Motor neuron (in vitro differentiated cells): ENCODE measurements at places on chromosomes 13 and 19. TPM values are rescaled to one million over a fixed set of nuclear protein-coding genes. Genes with fewer than 3 reads are reported as not detected.

GRCh38 chr19:530134-531008, 1.2 kb upstream of the CDC34 start:
- no peak for ATAC-seq

- ATAC-seq, result no peak
These were observed 8.2 kb upstream of the OR1M1 start for GRCh38 chr19:9078651-9079050.

- no peak for ATAC-seq
These were observed 3.4 kb upstream of the TGFB1 start for GRCh38 chr19:41356984-41357739.

GRCh38 chr19:369876-370275, 25.3 kb upstream of the MIER2 start:
- ATAC-seq, result no peak

DNA sequence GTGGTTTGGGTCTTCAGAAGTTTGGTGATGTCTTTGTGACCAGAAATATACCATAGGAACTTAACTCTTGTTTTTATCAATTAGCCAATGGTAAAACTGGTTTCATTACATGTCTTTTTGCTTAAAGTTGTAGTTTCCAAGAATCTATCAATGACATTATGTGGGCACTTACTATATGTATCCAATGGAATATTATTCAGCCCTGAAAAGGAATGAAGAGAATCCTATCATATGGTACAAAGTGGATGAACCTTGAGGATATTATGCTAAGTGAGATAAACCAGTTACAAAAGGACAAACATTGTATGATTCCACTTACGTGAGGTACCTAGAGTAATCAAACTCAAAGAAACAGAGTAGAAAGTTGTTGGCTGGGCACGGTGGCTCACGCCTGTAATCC, 26.4 kb downstream of the RCBTB1 start:
- no peak for ATAC-seq

The DPF1 gene
- 2.9 and 3.3 TPM in 2 replicates for total RNA-seq

DNA sequence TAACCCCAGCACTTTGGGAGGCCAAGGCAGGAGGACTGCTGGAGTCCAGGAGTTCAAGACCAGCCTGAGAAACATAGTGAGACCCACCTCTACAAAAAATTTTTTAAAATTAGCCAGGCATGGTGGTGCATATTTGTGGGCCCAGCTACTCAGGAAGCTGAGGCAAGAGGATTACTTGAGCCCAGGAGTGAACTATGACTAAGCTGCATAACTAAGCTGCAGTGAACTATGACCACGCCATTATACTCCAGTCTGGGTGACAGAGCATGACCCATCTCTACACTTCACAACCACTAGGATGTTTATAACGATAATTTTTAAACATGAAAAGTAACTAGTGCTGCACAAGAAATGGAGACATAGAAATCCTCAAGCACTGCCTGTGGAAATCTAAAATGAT, 352.7 kb upstream of the SGCG start:
- no peak for ATAC-seq

- peak; percentile 63 for ATAC-seq
These were observed 1.1 kb upstream of the ZNF763 start for GRCh38 chr19:11963566-11964355.

GRCh38 chr19:45632468-45633196, 6.6 kb downstream of the EML2 start:
- ATAC-seq, result peak; percentile 81

The SLC1A5 gene
- total RNA-seq, result 90.8 and 94.0 TPM in 2 replicates

- peak; percentile 47 for ATAC-seq
These were observed 245.0 kb upstream of the SERP2 start for GRCh38 chr13:44128552-44129001.

DNA sequence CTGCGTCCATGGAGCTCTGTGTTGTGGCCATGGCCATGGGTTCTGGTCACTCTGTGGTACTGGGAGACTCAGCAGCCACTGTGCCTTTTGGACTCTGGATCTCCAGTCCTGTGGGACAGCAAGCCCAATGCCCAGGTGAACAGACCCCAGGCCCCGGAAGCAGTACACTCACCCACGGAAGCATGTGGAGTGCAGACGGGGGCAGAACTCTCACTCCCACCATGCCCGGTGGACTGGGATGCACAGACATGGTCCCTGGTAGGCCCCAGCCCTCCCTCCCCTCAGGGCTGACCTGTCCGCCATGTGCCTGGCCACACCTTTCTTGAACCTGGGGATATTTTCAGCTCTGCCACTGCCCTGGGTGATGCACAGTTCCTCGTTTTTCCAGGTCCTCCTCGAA, 163.3 kb downstream of the URI1 start:
- no peak for ATAC-seq

DNA sequence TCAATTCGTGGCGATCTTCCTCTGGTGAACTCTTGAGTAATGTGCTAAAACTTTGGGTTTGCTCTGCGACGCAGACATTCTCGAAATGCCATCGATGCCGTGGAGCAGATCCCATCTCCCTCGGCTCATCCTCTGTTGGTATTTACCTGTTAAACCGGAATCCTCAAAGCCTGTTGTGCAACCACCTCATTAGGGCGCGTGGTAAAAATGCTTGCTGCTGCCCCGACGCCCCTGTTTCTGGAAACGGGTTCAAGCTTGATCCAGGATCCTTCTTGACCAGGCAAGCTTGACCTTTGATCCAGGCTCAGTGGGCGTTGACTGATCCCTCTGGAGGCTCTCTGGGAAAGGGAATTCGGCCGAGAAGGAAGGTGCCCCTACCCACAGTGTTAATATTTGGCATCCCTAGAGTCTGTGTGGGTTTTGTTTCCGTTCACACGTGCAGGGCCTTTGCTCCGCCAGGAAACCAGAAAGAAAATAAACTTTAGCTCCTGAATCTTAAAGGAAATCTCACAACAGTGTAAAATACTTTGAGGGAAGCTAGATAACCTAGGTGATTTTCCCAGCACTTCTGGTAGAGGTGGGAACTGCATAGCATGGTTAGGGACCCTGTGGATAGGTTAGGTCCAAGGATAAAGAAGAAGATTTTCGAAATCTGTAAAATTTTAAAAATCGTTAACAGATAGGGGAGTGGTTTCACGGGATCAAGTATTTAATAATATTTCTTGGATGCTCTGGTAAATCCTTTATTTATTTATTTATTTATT, 1.1 kb downstream of the LSM14A start:
- ATAC-seq, result no peak

The ZNF534 gene
- total RNA-seq, result 0.13 TPM in 1 of 2 replicates, not detected in the other

GRCh38 chr19:33998302-33998701, 174.0 kb upstream of the LSM14A start:
- peak; percentile 44 for ATAC-seq

- ATAC-seq, result no peak
These were observed 67.3 kb upstream of the SLC10A2 start for GRCh38 chr13:103133556-103133955.

The HSH2D gene
- total RNA-seq, result 0.25 TPM in 1 of 2 replicates, not detected in the other

- no peak for ATAC-seq
These were observed 8.3 kb upstream of the REX1BD start for GRCh38 chr19:18580311-18580710.

- ATAC-seq, result no peak
These were observed 243.8 kb upstream of the MAB21L1 start for GRCh38 chr13:35720290-35720689.

The CKAP2 gene
- total RNA-seq, result 53.5 and 59.3 TPM in 2 replicates
